ENCODE measurements at places on chromosomes 12 and 14.

DNA sequence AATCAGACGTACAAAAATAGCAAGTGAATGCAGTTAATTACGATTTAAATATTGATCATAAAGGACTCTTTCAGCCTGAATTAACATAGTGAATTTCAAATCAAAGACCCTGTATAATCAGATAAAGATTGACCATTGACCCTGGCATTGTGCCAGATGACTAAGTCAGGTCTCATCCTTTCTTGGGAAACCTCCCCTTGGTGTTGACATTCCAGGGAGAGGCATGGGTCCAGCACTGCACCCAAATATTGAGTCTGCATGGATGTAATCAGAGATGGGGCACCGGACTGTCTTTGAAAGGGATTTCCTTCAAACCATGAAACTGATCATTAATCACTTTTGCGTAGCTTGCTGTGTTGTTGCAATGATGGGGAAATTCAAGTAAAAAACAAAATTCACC lies 1138.2 kb downstream of the BCL11B start:
- no peak for DNase-seq

DNA sequence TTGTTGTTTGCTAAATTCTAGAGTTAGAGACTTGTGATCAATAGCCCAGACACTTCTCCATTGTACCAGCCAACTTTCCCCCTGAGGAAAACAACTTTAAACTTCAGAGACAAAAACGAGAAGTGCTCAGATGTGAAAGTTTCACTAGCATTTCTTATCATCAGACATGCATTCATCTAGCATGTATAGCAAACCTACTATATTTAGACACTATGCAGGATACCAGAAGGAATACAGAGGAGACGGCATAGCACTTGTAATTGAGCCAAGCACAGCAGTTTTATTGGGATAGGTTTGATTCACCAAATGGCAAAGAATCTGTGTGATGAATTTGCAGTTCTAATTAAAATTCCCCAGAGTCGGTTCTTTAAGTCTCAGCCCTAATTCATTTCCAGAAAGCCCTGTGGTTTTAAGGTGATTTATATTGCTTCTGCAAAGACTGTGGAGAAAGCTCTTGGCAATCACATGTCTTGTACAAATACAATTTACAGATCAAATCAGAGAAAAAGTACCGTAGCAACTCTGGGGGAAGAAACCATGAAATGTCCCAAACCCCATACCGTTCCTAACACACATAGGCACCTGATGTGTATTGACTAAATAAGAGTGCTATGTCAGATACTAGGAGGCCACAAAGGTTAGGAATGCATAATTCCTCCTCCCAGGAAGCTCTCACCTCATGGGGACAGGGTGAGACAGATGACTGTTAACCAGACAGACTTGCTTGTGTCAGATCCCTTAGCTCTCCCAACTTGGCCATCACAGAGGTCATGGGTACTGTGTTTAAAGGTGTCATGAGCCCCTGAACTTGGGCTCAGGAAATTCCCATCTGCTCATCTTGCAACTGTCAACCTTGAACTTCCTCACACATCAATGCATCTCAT lies 69.6 kb upstream of the KRAS start:
- DNase-seq = no peak

- no peak for DNase-seq
Observed at GRCh38 chr14:35506927-35507326, 27.0 kb upstream of the INSM2 start.

DNA sequence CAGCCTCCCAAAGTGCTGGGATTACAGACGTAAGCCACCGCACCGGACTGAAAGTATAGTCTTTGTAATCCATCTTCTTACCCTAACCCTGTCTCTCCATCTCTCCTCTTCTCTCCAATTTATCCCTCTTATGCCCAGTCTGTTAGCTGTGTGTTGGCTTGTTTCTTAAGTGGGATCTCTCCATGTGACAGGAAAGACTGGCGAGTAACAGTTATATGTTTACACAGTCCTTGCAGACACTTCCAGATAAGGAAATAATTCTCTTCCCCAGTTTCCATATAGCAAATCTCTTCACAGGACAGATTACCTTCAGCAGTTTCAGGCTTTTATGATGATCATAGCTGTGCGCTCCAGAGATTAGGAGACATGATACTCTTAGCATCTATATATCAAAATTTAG lies 16.0 kb upstream of the DIP2B start:
- DNase-seq = no peak

GRCh38 chr12:28130625-28131598 lies 59.3 kb upstream of the CCDC91 start:
- DNase-seq = no peak

DNA sequence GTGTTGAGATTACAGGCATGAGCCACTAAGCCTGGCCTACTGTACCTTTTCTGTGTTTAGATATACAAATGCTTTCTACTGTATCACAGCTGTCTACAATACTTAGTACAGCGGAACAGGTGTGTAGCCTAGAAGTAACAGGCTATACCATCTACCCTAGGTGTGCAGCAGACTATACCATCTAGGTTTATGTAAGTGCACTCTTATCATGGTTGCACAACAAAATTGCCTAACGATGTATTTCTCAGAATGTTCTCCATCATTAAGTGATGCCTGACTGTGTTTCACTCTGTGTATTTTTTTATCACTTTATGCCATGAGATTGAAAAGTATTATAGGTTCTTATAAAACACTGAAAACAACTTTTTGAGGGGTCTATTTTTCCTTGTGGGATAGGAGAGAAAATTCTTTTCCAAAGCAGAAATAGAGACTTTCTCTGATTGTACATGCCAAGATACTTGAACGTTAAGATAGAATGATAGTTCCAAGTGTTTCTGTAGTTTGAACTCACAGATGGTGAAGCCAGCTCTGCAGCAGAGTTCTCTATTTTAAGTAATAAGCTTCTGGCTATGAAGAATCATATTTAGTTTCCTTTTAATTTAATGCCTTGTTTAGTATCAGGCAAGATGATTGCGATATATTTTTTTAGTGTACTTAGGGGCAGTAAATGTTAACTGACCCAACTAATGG lies 17.0 kb downstream of the TMPRSS12 start:
- no peak for DNase-seq

DNA sequence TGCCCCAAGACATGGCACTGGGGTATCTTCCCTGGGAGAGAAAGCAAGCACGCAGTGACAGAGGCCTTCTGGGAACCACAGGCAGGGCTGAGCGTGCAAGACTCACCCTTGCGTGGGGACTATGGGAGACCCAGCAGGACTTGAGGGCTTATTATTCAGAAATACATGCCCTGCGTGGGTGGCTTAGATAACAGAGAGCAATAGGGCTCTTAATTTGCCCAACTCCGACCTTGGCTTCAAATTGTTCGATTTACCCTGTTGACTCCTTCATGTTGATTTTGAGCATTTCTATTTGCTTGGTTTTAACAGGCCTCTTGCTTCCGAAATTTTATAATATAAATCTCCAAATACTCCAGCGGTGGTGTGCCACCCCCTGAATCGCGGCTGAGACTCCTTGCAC lies 5.1 kb upstream of the SERPINA1 start:
- DNase-seq = no peak

DNA sequence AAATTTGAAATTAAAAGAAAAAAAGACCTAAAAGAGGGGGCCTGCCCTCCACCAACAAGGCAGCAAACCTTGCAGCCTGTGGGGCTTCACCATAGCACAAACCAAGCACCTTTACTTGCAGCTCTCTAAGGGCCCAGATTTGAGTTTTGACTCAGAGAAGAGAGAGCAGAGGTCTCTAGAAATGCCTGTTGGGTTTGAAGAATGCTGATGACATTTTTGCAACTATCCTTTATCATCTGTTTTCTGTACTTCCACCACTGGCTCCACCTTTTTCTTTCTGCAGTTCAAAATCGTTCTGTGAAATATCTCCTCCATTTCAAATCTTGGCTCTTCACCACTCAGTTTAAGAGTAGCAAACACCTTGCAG lies 83.8 kb upstream of the HMGA2 start:
- DNase-seq = no peak

DNA sequence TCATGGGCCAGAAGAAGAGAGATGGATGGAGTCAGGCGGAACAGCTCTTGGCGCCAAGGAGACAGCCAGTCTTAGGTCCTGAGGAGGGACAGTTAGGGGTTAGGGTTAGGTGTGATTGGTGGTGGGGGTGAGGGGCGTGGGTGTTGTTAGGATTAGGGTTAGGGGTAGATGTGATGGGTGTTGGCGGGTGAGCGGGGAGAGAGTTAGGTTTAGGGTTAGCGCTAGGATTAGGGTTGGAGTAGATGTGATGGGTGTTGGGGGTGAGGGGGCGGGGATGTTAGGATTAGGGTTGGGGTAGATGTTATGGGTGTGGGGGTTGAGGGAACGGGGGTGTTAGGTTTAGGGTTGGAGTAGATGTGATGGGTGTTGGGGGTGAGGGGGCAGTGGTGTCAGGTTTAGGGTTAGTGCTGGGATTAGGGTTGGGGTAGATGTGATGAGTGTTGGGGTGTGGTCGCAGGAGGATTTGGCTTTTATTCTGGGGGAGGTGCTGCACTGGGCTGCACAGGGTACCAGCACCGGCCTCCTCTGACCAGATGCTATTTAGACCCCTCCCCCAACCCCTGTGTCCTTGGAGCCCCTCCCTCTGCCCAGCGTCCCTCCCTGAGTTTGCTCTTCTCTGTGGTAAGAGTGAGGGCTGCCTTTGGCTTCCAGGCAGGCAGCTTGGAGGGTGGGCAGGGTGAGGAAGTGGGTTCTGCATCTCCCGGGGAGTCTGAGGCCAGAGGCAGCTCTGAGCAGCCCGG lies 35.6 kb upstream of the FBRSL1 start:
- no peak for DNase-seq

DNA sequence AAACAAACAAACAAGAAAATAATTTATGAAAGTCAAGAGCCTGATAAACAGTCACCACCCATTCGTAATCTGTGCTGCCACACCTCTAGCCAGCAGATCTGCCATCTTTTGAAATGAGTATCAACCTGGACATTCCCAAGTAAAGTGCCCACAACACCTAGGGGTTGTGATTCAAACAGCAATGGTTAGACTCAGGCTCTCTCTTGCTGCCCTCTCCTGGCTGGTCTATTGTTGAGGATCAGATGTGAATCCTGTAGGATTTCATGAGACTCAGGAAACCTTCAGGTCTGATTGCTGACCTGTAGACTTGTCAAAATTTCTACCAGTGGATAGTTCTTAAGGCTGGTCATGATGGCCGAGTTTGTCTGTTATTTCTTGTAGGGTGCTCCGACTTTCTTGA lies 26.8 kb downstream of the DGLUCY start:
- peak; percentile 48 for DNase-seq

- DNase-seq = no peak
Observed at GRCh38 chr14:105329411-105330150, 15.0 kb downstream of the PACS2 start.

- no peak for DNase-seq
Observed at GRCh38 chr14:34020014-34020413, 69.1 kb upstream of the EGLN3 start.

DNA sequence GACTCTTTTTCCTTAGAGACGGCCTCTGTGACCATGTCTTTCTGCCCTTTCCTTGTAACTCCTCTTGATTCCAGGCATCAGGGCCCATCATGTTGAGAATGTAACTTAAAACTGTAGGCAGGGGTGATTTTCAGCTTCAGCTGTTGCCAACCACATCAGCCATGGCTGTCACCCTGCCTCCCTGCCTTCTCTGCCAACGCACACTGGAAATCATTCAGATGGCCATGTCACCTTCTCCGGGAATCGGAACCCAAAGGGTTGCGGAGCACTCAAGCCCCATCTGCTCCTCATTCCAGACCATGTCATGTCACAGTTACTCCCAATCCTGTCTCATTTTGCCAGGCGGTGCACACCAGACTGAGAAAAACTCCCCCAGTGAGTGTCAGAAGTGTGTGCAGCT lies 72.1 kb downstream of the EMP1 start:
- DNase-seq = no peak

- DNase-seq = no peak
Observed at GRCh38 chr12:130017591-130018449, 114.0 kb upstream of the TMEM132D start.

DNA sequence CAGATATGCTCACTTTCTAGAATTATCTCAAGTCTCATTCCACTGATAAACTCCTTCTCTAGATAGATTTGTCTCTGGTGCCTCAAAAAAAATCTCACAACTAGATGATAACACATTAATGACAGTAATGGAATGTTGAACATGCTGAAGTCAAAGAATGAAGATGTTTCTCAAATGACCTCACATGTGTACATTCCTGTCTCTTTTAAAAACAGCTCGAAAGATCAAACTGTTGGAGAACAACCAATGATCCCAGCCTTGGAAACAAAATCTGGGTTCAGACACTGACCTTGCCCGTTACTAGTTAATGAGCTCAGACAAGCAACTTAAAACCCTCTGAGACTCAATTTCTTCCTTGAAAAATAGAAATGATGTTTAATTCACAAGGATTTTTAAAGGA lies 44.7 kb upstream of the KCNJ8 start:
- no peak for DNase-seq

DNA sequence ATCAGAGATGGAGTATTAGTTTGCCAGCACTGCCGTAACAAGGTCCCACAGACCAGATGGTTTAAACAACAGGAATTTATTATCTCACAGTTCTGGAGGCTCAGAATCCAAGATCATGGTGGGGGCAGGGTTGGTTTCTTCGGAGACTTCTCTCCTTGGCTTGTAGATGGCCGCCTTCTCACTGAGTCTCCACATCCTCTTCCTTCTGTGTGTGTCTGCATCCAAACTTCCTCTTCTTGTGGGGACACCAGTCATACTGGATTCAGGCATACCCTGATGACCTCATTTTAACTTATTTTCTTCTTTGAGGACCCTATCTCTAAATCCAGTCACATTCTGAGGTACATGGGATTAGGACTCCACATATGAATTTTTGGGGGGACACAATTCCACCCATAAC lies 455.5 kb downstream of the RGS6 start:
- no peak for DNase-seq

- DNase-seq = peak; percentile 91
Observed at GRCh38 chr12:103880299-103881142, 39.5 kb upstream of the NT5DC3 start.

DNA sequence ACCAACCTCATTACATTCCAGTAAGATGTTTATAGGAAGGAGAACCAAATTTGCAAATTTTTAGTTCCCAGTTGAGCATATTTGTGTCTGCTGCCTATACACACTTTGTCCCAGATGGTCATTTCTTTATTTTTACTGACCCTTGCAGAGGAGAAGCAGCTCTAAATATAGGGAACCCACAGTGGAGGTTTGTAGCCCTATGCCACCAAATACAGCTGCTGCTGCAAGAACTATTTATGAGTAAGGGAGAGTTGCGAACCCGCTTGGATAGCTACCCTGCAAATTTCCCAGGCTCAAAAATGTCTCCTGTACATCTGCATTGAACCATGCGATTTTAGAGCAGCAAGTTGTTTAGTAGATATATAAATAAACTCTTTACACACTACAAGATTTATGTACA lies 48.2 kb downstream of the NAV3 start:
- no peak for DNase-seq

- no peak for DNase-seq
Observed at GRCh38 chr12:124026755-124027745, 54.0 kb downstream of the ZNF664 start.

- no peak for DNase-seq
Observed at GRCh38 chr12:49762468-49762847, 21.1 kb downstream of the TMBIM6 start.
